ENCODE measurements at places on chromosomes 7 and 10.

- no peak for DNase-seq
Observed at GRCh38 chr7:51055039-51055840, 261.4 kb downstream of the COBL start.

DNA sequence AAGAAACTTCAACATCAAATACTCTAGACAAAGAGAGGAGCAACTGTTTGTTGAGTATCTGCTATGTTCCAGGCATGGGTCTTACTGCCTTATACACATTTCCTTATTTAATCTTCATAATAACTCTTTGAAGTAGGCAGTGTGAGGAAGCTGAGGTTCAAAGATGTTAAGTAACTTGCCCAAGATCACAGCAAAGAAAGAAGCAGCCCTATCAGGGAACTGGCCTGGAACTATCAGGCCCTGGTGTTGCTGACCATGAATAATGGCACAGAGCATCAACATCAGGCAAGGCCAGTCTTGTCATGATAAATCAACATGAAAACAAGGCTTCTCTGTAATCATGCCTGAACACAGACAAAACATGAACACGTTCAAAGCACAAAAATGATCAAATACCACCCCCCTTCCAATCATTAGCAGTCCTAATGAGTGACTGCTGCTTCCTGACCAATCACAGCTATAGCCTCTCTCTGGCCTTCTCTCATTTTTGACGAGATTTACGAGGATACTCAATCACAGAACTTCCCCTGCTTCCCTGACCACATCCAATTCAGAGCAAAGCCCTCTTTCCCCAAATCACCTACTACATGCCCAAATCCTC is 2.3 kb downstream of the GSDME start:
- no peak for DNase-seq

DNA sequence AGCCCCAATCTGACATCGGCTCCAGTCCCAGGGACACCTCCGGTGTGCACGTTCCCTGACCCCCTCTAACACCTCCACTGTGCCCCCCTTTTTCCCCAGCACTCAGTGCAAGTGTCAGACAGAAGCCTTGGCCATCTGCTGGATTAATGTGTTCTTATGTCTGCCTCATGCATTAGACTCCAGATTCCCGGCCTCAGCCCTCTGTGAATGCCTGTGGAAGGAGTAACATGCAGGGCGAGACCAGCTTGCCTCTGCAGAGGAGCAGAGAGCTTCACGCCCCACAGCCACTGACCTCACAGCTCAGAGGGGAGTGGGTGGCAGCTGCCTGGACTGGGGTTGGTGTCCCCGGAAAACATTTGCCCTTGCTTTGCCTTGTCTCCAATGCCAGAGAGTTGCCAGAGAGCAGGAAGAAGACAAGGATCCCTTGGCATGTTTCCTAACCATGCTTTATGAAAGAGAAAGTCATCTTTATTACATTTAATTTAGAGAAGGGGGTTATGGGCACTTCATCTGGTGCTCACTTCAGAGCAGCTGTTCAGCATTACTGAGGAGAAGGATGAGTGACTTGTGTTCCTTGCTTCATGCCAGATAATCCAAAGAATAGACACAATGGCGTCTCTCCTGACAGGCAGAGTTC is 91.6 kb upstream of the CXCL12 start:
- DNase-seq: no peak

DNA sequence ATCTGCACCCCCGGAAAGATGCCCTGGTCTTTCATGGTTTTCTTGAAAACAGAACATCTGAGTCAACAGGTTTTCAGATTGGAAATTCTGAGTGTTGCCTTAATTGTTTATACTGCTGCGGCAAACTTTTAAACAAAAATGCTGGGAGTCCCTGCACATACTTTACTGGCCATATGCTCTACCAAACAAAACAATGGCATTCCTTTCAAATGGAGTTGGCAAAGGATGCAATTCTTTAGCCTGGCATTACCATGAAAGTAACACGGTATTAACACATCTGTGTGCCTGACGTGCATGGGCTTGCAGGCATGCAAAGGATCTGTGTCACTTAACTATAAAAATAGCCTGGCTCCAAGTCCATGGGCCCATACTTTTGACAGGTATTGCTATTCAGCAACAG is 4.2 kb downstream of the INHBA start:
- no peak for DNase-seq

- DNase-seq: no peak
Observed at GRCh38 chr7:120097020-120097419, 176.0 kb upstream of the KCND2 start.

GRCh38 chr10:117004227-117005025 is 561 bp downstream of the SHTN1 start:
- peak; percentile 16 for DNase-seq

- DNase-seq: no peak
Observed at GRCh38 chr7:94588075-94588474, 67.9 kb downstream of the SGCE start.

DNA sequence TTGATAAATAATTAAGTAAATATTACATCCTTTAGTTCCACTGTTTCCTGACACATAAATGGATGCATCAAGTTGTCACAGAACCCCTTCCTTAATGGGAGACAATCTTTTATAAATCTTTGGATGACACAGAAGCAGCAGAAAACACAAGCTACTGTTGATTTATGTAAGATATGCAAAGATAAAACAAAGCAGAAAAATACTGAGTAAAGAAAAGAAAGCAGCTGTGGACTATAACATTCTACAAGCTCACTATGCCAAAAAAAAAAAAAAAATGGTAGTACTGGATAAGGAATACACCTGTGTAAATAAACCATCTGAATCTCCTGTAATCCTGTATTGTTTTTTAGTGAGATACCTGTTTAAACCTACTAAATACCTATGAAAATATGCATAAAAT is 92.0 kb upstream of the FAM180A start:
- DNase-seq: no peak

GRCh38 chr10:69864321-69864720 is 62.6 kb downstream of the COL13A1 start:
- no peak for DNase-seq

- no peak for DNase-seq
Observed at GRCh38 chr7:99218406-99219184, 10.7 kb upstream of the KPNA7 start.

- no peak for DNase-seq
Observed at GRCh38 chr10:60406182-60406581, 16.5 kb upstream of the ANK3 start.

- DNase-seq: no peak
Observed at GRCh38 chr10:21002091-21002878, 105.2 kb upstream of the NEBL start.

GRCh38 chr7:144122876-144123275 is at the start of gene OR2A14:
Gene OR2A14, plus strand, starts transcription at chr7:144123176. Its CDS starts 5,937 bp downstream, at chr7:144129113.
- DNase-seq: no peak

- no peak for DNase-seq
Observed at GRCh38 chr10:43128958-43129706, 9.1 kb upstream of the CSGALNACT2 start.

DNA sequence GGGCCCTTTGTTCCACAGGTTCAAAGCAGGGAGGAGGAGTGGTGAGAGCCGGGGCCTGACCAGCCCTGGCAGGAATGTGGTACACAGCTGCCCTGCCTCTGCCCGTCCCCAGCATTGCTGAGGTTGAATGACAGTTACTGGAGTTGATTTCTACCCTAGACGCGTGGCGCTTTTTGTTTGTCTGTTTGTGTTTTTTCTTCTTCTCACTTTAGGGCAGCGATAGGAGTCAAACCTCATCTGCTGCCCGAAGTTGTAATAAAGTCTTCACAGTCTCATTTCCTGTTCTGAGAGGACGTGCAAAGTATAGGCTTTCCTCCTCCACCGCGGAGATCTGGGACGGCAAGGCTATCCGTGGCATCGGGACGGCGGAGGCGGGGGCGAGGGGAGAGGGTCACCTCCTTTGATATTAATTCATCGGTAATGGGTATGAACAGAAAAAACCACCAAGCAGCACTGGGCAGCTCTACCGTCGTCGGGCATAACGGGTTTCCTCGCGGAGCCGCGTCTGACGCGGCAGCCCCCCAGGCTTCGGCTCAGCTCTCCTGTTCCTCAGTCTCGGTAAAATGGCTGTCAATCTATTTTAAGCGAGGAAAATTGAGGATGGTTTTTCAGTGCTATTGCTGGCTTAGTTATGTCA is 160.8 kb downstream of the LRMDA start:
- no peak for DNase-seq

- peak; percentile 40 for DNase-seq
Observed at GRCh38 chr7:137898839-137899721, 52.3 kb upstream of the DGKI start.

DNA sequence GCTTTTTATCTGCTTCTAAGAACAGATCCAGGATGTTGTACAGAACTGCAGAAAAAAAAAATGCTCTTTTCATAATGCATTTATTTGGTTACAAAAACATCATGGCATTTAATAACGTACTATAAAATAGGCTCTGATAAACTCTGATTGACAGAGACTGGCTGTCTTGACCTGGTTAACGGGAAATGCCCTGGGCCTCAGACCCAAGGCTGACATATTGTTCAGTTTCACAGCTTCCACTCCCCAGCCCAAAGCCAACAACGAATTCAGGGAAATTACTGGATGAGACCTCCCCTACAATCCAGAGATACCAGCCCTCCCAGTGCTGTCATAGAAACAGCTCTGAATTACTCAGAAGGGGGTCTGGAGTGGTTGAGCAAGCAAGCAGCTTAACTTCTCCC is 260.1 kb downstream of the CREB5 start:
- no peak for DNase-seq

- DNase-seq: no peak
Observed at GRCh38 chr7:117021366-117021765, 68.1 kb downstream of the ST7 start.

DNA sequence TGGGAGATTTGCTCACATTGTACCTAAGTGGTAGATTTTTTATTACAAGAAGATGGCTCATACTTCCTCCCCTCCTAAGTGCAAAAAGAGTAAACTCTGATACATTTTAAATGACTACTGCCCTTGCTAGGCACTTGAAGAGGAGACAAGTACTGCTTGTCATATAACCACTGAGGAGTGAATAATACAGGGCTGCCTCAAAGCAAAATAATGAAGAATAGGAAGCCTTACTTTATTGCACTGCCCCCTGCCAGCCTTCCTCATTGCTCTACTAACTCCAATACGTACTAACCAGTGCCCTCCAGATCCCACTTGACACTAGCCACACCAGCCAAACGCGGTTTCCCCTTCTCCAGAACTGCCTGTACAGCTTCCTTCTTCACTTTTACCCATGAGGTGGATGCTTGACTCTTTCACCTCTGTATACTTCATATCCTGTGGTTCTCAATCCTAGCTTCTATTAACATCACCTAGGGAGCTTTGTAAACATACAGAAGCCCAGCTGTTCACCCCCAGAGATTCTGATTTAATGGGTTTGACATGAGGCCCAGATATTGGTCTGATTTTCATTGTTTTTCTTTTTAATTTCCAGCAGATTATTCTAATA is 11.7 kb upstream of the MTERF1 start:
- no peak for DNase-seq

GRCh38 chr7:50268990-50269389 is 35.5 kb upstream of the IKZF1 start:
- no peak for DNase-seq

- no peak for DNase-seq
Observed at GRCh38 chr7:110373416-110373815, 717.5 kb upstream of the LRRN3 start.

GRCh38 chr10:1198453-1199344 is 142.5 kb downstream of the WDR37 start:
- no peak for DNase-seq

DNA sequence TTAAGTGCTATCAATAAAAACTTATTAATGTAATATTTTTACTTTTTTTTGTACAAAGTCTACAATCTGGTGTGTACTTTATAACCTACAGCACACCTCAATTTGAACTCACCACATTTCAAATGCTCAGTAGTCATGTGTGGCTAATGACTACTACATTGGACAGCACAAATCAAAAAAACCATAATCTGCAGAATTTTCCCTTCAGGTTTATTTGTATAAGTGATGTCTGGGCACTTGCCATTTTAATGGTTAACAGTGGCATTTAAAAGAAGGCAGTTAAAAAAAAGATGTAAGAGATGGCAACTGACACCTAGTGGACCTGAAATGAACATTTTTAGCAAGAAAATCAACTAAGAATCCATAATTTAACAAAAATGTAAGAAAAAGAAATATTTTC is 124.6 kb upstream of the NRBF2 start:
- DNase-seq: no peak

GRCh38 chr7:55303220-55303619 is 61.9 kb upstream of the LANCL2 start:
- no peak for DNase-seq

- DNase-seq: no peak
Observed at GRCh38 chr7:24949884-24950283, 30.1 kb downstream of the OSBPL3 start.

DNA sequence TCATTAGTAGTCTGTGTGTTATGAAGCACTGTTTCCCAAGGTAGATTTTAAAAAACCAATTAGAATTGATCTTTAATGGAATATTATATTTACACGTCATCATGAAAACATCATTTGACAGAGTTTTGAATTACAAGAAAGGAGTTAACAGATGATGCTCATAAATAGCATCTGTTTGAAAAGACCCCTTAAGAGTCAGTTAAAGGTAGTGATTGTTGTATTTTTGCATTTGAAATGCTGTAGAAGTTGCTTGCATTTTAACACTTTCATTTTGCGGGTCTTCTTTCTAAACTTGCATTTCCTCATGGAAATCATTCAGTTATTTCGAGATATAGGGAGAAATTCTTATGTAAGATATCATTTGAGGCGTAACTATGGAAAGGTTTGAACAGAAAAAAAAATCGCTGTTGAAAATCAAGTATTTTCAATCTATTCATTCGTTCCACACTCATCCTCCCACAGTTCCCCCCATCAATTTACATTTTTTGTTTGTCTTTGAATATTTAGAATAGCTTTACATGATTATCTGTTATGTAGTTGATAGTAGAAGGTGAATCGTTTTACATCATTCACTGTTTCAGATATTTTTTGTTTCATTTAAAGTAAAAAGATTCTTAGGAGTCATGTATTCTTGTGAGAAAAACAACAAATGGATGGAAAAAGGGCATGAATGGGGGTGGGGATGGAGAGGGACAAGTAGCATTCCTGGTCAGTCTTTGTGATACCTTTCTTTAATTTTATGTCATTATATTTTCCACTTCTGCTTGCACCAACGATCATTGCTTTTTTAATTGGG is 3.0 kb upstream of the SKIDA1 start:
- no peak for DNase-seq

DNA sequence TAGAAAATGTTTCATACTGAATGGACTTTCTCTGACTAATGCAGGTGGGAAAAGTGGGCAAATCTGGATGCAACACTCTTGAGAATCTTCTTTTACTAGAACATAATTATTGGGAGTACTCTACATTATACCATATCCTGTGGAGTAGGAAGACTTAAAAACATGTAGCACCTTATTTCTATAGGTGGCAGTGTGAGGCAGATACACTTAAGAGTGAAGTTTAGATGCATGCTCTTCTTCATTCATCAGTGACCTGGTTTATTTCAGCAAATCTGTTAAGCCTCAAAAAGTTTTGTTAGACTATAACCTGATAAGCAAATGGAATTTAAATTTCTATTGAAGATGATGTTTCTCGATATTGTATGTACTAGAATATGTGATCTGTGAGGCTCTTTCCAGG is 1087.1 kb upstream of the LRRN3 start:
- DNase-seq: no peak

Data from GM12891 (cell line).